Smooth muscle cell of the brain vasculature (primary cell): ENCODE measurements at places on chromosomes 4 and X.

DNA sequence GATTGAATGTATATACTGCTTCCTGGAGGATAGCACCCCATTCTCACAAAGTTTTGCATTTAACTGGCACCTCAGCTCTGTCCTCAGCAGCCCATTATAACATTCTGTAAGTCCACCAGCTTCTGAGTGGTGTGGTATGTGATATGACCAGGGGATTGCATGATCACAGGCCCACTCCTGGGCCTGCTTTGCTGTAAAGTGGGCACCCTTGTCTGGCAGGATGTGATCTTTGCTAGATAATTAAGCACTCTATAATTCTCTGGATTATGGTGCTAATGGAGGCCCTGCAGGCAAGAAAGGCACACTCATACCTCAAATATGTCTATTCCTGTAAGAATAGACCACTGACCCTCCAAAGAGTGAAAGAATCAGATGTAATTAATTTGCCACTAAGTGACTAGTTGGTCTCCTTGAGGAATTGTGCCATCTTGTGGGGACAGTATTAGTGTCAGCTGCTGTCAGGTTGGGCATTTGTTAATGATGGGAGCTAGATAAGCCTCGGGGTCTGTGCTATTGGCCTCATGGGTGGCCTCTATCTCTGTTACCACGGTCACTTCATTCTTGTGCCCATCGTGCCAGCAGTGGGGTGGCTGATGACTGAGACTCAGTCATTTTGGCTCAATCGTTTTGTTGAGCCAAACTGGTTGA is 2.2 kb upstream of the CFI start:
- DNase-seq = no peak

DNA sequence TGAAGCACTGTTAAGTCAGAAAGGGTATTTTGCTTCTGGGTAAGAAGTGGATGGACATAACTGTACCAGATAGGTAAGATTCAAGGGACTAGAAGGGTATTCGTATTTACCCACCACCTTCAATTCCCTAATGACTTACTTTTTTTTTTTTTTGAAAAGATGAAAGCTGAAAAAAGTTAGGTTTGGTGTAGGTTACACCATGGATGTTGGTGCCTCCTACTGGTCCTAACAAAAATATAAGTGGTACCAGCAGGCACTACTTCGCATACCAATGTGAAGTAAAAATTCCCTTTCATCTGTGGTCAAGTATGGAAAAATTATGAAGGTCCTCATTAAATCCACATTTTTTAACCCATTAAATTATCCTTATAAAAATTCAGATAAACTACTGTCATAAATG is 7.2 kb downstream of the ANKRD17 start:
- DNase-seq = no peak

DNA sequence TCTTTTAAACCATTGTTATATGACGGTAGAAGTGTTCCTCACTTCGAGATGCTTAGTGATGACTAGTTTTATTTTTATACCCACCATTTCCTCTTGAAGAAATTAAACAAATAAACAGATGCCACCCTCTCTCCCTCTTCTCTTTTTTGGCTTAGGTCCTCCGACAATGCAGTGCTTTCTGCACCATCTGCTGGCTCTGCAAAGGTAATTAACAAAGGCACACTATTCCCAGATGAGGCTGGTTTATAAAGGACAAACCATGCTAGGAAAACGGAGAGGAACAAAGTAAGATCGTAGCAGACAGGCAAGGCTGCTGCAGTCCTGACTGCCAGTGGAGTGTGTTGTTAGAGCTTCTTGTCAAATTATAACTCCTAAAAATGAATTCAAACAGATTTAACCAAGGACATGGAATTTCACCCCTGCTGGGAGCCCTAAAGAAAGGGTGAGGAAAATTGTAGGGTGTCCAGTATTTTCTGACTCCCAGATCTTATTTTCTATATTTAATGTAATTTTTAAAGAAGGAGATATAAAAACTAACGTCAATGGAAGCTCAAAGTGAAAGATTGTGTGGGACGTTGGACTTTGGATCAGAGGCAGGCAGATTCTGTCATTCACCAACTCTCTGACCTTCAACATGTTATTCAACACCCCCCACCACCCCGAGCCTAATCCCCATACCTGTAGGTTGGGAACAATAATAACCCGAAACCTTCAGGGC is 142.1 kb downstream of the CPEB2 start:
- DNase-seq = no peak

- no peak for DNase-seq
These were observed at the start of gene ZFP92 for GRCh38 chrX:153411255-153411987. TSS of gene ZFP92 (plus strand) at chrX:153411472. CDS start at chrX:153418323, 6,851 bp downstream.

- DNase-seq = peak; percentile 13
These were observed 568 bp downstream of the HTT start for GRCh38 chr4:3074846-3075651.

DNA sequence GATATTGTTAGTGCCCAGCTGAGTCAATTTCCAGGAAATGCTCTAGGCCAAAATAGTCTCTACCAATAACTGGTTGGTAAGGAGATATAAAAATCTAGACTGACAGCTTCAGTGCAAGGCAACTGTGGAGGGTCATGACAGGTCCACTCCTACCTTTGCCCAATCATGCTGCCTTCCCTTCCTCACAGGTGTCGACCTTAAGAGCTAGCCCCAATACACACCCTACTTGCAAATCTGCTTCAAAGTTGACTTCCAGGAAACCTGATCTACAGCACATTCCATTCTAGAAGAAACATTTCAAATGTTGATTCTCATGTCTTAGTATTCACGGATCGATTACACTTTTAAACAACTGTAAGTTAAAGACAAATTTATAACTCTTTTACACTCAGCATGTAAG is 1455.5 kb downstream of the TECRL start:
- DNase-seq = no peak

DNA sequence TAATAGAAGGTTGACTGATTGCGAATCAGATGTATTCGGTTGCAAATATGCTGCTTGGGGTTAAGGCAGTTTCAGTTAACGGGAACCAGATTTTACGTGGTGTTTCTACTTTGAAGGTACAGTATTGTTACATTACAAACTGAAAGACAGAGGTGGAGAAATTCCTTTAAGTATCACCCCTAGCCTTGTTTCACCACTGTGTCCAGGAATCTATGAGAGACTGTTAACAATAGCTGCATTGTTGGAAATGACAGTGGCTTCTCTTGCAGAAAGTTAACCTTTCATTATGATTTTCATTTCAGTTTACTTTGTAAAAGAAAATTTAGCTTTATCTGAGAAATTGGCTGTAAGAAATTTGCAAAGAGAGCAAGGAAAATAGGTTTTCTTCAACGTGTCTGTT is 2.6 kb downstream of the CDKL5 start:
- DNase-seq = no peak
